ENCODE measurements at places on chromosomes 13 and 19.

- DNase-seq, result peak; percentile 56
Measured at GRCh38 chr19:6108721-6109633, 1.3 kb downstream of the RFX2 start.

GRCh38 chr19:3575260-3575741 is 2.6 kb downstream of the HMG20B start:
- DNase-seq, result no peak

GRCh38 chr13:95492044-95492801 is 60.3 kb upstream of the CLDN10 start:
- no peak for DNase-seq

- no peak for DNase-seq
Measured at GRCh38 chr19:50513746-50514345, at the start of gene ASPDH. TSS of gene ASPDH (minus strand) at chr19:50513913. CDS start at chr19:50513823, 90 bp downstream.

GRCh38 chr13:61415058-61415721 is 459 bp downstream of the PCDH20 start:
- DNase-seq, result no peak

DNA sequence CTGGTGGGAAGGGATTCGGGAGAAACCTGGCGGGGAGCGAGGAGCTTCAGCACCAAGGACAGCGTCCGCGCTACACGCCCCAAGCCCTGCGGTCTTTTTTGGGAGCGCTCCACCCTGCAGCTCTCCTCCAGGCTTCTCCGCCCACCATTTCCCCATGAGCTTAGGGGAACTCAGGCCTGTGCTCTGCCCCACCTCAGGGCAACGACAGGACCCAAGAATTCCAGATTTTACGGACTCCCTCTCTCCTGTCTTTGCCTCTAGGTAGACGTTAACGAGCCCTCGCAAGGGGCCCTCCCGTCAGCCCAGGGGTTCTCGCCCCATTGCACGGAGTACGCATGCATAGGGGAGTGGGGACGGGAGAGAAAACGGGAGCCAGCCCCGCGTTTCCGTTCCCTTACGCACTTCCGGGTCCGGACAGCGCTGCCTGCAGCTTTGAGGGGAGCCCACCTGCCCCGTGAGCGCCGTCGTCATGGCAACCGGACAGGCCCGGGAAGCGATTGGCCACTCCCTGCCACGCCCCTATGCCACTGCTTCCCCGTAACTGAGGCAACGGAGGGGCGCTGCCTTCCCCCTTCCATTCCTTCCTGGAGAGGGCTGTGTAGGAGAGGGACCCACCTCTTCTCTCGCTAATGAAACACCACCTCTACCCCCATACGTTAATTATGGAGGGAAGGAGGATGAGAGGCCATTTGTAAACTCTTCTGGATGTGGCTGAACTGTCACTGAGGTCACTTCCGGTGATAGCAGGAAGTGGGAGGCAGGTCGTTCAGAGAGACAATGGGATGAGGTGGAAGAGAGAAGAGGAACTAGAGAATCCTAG is 20.8 kb downstream of the NOVA2 start:
- DNase-seq, result peak; percentile 22

- DNase-seq, result no peak
Measured at GRCh38 chr13:28545583-28546333, 50.8 kb upstream of the FLT1 start.

- no peak for DNase-seq
Measured at GRCh38 chr13:50446611-50447010, 396.9 kb downstream of the DLEU7 start.

- no peak for DNase-seq
Measured at GRCh38 chr13:41631296-41631965, 174.1 kb downstream of the RGCC start.

- DNase-seq, result no peak
Measured at GRCh38 chr13:28406733-28407266, 88.1 kb downstream of the FLT1 start.

- DNase-seq, result no peak
Measured at GRCh38 chr13:73759434-73759833, 374.8 kb downstream of the KLF12 start.

Measured in stimulated activated CD4-positive, alpha-beta T cell treated with anti-CD3 and anti-CD28 coated beads, Interleukin-15, amount 100 ng/mL, for 1 hour (primary cell).